ENCODE measurements at places on chromosomes 11 and 22. TPM values are rescaled to one million over a fixed set of nuclear protein-coding genes. Genes with fewer than 3 reads are reported as not detected.

PLAAT2 gene
- total RNA-seq: not detected

DNA sequence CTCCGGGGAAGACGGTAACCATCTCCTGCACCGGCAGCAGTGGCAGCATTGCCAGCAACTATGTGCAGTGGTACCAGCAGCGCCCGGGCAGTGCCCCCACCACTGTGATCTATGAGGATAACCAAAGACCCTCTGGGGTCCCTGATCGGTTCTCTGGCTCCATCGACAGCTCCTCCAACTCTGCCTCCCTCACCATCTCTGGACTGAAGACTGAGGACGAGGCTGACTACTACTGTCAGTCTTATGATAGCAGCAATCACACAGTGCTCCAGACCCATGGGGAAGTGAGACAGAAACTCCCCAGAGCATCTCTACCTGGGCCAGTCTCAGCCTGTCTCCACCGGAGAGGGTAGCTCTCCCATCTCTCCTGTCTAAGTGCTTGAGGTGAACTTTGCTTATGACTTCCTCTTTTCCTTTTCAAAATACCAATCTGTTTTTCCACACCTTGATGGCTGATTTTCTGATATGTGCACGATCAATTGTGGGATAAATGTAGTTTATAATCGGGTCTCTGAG is 48.5 kb upstream of the VPREB1 start:
- peaks cover 2% of the 10 kb centered on the region for H3K4me1 ChIP-seq
- peaks cover 25% of the 10 kb centered on the region for H3K27me3 ChIP-seq
- no peak for DNase-seq
- no peak overlapping the region for H3K27ac ChIP-seq
- no peak overlapping the region for H3K4me3 ChIP-seq

DNA sequence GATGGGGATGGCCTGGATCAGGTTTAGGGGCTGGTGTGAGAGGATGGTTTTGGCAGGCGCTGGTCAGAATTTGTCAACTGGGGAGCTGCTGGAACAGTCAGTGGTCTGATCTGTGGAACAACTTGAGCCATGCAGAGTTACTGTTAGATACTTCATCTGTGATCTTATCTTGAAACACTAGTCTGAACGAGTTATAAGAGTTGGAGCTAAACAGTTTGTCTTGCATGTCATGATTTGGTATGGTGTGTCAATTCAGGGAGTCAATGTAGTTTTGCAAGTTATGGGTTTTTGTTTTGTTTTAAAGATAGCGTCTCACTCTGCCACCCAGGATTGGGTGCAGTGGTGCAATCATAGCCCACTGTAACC is 54.1 kb downstream of the ST3GAL4 start:
- peak overlapping the region; percentile 59 for H3K27ac ChIP-seq
- H3K36me3 ChIP-seq: peaks cover 6% of the 10 kb centered on the region
- H3K4me1 ChIP-seq: no peaks in the 10 kb centered on the region
- H3K27me3 ChIP-seq: no peaks in the 10 kb centered on the region
- no peak overlapping the region for H3K4me3 ChIP-seq

GRCh38 chr11:20634044-20634443 is 34.6 kb downstream of the SLC6A5 start:
- no peaks in the 10 kb centered on the region for H3K27me3 ChIP-seq
- no peak overlapping the region for H3K4me3 ChIP-seq
- H3K27ac ChIP-seq: no peak overlapping the region

GRCh38 chr11:8649361-8649760 is 33.1 kb downstream of the TRIM66 start:
- H3K36me3 ChIP-seq: peaks cover 25% of the 10 kb centered on the region
- H3K27me3 ChIP-seq: no peaks in the 10 kb centered on the region
- H3K27ac ChIP-seq: no peak overlapping the region
- peaks cover 10% of the 10 kb centered on the region for H3K4me1 ChIP-seq

GRCh38 chr11:123069908-123070821 is 8.2 kb upstream of the HSPA8 start:
- H3K27ac ChIP-seq: peak overlapping the region; percentile 98
- peaks cover 12% of the 10 kb centered on the region for H3K36me3 ChIP-seq
- H3K4me1 ChIP-seq: peaks cover 63% of the 10 kb centered on the region
- peak overlapping the region; percentile 88 for H3K4me3 ChIP-seq

CRYBA4 gene
- total RNA-seq: not detected

DNA sequence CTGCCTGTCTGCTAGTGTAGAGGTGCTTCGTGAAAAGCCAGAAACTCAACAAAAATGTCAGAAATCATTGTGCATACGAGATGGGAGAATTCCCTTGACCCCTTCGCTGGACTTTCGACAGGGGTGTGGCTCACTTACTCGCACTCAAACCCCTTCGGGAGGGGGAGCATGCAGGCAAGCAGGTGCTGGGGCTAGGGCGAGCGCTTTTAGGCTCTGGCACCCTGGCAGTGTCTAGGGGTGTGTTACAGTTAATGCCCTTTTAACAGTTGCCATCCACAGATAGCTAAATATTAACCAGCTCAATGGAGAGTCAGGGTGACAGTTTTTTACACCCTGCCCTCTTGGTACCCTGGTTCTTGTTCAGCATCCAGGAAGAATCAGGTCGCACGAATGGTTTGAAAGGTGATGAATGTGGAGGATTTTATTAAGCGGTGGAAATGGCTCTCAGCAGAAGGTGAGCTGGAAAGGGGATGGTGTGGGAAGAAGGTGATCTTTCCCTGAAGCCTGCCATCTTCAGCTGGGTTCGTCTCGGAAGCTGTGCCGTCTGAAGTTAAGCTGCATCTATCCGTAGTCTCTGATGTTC is 59.6 kb upstream of the SHANK2 start:
- DNase-seq: no peak
- H3K4me3 ChIP-seq: no peak overlapping the region
- no peak overlapping the region for H3K27ac ChIP-seq
- H3K36me3 ChIP-seq: no peaks in the 10 kb centered on the region

DNA sequence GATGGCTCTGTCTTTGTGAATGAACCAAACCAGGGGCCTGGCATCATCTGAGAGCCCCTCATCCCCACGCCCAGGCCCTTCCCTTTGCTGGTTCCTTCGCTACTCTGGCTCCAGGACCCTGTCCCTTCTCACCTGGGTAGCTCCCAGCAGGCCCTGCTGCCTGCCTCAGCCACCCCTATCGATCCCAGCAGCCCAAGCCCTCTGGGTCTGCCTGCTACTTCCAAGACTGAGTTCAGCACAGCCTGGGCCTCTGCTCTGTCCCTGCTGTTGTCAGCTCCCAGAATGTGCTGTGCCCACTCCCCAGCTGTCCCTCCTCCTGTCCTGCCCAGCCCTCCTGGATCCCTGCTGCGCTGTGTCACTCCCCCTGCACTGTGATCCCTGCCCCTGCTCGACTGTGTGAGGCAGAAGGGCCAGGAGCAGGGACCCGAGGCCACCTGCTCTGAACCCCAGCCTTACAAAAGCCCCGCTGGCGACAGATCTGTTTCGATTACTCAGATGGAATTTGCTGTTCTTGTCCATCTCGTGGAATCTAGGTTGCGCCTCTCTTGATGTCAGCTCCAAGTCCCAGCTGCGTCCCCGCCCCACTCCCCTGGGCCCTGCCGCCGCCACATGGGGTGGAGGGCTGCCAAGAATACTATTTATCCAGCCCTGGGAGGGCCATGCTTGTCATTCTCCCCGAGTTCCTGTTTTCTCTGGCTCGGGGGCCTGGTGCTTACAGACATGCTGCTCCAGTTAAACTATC is 13.0 kb downstream of the MRPL21 start:
- H3K4me3 ChIP-seq: no peak overlapping the region
- no peaks in the 10 kb centered on the region for H3K27me3 ChIP-seq
- H3K36me3 ChIP-seq: peaks cover 27% of the 10 kb centered on the region
- H3K4me1 ChIP-seq: no peaks in the 10 kb centered on the region
- DNase-seq: no peak
- H3K27ac ChIP-seq: no peak overlapping the region

DNA sequence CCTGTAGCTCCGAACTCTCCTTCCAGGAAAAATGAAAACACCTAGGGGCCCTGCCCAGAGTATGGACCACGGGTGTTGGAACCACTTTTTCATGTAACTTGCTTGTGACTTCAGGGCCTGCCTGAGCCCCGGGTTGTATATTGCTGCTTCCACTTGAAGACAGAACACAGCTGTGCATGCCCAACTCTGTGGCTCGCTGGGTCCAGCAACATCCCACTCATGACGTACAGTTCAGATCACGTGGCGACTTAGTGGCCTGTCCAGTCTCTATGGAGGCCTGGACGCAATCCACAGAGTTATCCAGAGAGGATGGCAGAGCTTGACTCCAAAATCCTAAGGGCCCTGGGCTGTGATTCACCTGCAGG is 6.8 kb downstream of the C11orf21 start:
- H3K27ac ChIP-seq: peak overlapping the region; percentile 18
- peaks cover 9% of the 10 kb centered on the region for H3K36me3 ChIP-seq
- DNase-seq: no peak
- no peak overlapping the region for H3K4me3 ChIP-seq

PRRG4 gene
- 0.24 TPM for total RNA-seq

GRCh38 chr11:118108513-118108912 is 21.8 kb upstream of the SMIM35 start:
- peaks cover 9% of the 10 kb centered on the region for H3K27me3 ChIP-seq
- H3K4me3 ChIP-seq: no peak overlapping the region
- no peak overlapping the region for H3K27ac ChIP-seq
- peaks cover 20% of the 10 kb centered on the region for H3K4me1 ChIP-seq

GRCh38 chr11:126362879-126363655 is 7.6 kb downstream of the ST3GAL4 start:
- no peaks in the 10 kb centered on the region for H3K36me3 ChIP-seq
- H3K4me1 ChIP-seq: peaks cover 10% of the 10 kb centered on the region
- H3K27ac ChIP-seq: no peak overlapping the region
- no peak for DNase-seq

- H3K27me3 ChIP-seq: no peaks in the 10 kb centered on the region
- peaks cover 84% of the 10 kb centered on the region for H3K36me3 ChIP-seq
- H3K4me3 ChIP-seq: no peak overlapping the region
- DNase-seq: no peak
- peaks cover 35% of the 10 kb centered on the region for H3K4me1 ChIP-seq
Measured at GRCh38 chr11:108199446-108200321, 22.8 kb downstream of the NPAT start.

GRCh38 chr11:11668781-11669180 is 47.0 kb upstream of the GALNT18 start:
- no peak overlapping the region for H3K27ac ChIP-seq
- H3K4me3 ChIP-seq: no peak overlapping the region
- peaks cover 14% of the 10 kb centered on the region for H3K27me3 ChIP-seq
- no peaks in the 10 kb centered on the region for H3K36me3 ChIP-seq
- H3K4me1 ChIP-seq: no peaks in the 10 kb centered on the region
- no peak for DNase-seq

TTC12 gene
- 5.2 TPM for total RNA-seq

DNA sequence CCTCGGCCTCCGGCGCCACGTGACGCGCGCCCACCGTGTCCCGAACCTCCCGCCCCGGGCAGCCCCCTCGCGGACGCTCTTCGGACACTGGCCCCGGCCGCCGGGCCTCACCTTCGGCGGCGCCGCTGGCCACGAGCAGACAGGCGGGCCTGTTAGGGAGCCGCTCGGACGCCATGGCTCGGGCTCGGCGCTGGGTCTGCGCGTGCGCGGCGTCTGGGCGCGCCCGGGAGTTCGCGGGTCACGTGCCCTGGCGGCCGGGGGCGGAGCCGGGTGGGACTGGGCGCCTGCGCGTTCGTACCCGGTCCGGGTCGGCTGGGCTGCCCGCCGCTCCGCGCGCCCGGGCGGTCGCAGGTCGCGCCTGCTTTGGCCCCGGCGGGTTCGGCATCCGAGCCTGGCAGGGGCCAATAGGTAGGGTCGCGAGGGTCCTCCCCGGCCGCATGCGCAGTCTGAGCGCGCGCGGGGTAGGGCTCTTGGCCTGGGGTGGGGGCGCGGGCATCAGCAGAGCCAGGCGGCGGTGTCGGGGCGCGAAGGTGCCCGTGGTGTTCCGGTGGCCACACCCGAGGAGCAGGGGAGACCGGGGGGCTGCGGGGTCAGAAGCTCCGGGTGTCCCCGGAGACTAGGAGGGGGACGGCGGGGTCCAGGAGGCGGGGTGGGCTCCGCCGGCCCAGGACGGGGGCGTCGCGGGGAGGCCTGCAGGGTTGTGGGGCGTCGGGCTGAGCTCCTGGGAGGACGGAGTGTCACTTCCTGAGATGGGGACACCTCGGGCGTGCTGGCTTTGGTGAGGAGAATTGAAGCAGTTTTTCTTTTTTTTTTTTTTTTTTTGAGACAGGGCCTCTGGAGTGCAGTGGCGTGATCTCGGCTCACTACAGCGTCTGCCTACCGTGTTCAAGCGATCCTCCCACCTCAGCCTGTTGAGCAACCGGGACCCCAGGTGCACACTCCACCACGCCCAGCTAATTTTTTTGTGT is at the start of gene GATD1:
Gene GATD1 (minus strand): TSS at position 200 of the 968 bp plus-strand sequence. CDS start 25 bp downstream, at position 175.
- H3K4me1 ChIP-seq: peaks cover 34% of the 10 kb centered on the region
- peak within 1 kb of the TSS; percentile 88 for H3K27ac ChIP-seq
- DNase-seq: peak; percentile 95
- peaks cover 13% of the 10 kb centered on the region for H3K36me3 ChIP-seq
- H3K27me3 ChIP-seq: no peaks in the 10 kb centered on the region

DNA sequence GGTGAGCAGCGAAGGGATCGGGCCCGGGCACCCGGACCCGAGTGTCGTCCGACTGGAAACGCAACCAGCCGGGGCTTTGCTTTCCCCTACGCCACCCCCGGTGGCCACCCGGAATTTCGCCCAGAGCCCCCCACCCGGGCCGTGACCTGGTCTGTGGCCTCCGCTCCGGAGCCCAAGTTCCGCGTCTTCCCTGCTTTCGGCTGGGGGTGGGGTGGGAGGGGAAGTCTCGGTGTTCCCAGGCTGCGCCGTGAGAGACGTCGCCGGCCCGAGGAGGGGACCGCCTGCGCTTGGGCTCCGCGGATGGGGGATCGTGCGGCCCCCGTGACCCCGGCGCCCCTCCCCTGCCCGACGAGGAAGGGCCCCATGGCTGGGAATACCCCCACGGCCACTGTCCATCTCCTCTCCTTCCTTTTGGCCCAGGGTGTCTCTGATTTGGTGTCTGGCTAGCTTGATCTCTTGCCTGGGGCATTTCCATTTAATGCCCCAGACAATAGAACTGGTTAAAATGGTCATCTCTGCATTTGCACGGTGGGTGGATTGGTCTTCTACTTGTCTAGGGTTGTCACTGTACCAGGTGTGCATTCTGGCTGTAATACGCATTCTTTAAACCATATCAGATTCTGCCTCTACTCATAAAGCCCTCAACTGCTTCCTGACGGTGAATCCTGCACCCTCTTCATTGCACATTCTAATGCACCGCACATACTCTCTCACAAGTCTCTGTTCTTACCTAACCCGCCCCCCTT is 789 bp downstream of the SIK2 start:
- peaks cover 27% of the 10 kb centered on the region for H3K4me1 ChIP-seq
- no peaks in the 10 kb centered on the region for H3K36me3 ChIP-seq
- H3K27me3 ChIP-seq: peaks cover 4% of the 10 kb centered on the region
